Cardiac fibroblast (primary cell): ENCODE measurements at places on chromosomes 16 and 17.
A peak's percentile ranks its signal among the peaks of the same experiment; 100 is the strongest.

DNA sequence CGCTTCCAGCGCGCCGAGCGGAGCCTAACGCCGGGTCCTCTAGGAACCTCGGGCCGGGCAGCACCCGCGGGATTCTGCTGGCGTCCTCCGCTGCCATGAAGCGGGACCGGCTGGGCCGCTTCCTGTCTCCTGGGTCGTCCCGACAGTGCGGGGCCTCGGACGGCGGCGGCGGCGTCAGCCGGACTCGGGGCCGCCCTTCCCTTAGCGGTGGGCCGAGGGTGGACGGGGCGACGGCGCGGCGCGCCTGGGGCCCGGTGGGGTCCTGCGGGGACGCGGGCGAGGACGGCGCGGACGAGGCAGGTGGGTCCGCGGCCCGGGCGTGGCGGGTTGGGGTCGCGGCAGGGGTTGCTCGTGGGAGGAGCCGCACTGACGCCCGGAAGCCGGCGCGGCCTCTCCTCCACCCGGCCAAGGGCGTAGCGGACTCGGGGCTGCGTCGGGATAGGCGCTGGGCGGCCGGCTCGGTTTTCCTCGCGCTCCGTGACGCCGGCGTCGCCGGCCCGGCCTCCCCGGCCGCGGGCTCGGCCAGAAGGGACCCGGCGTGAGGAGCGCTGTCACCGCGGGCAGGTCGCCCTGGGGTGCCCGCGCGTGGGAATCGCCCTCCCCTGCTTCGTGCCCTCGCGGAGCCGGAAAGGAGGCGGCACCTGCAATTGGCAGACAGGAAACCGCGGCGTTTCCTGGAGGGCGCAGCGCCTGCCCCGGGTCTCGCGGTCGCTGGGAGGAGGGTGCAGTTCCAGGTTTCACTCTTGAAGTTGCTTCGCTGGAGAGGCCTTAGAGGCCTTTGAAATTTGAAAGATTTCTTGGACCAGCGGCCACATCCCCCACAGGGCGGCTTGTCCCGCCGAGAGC is 432 bp downstream of the ZNF276 start:
- peak; percentile 76 for DNase-seq

DNA sequence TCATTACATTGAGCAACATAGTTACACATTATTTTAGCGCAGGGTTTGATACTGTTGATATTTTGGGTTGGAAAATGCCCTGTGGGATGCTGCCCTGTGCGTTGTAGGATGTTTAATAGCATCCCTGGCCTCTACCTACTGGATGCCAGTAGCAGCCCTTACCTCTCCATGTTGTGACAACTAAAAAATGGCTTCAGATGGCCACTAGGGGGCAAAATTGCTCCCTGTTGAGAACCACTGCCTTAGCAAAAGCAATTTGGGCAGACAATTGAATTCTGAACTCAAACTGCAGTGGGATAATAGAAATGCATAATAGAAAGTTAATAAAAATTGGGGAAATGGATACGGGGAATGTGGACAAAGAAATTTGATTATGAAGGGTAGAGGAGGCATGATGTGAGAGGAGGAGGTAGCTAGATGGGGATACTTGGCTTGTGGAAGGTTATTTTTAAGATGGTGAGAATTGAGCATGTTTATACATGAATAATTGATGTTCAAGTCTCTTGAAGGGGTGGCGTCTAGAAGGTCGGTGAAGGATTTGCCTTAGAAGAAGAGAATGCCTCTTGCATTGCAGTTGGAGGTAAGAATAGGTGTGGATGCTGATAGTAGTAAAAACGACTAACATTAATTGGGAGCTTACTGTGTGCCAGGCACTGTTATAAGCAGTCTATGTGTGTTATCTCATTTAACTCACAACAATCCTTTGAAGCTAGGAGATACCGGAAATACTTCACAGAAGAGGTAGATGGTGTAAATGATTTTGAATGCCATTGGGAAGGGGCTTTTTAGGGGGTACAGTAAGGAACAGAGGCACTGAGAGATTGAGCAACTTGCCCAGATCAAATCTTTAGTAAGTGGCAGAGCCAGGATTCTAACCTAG is 19.0 kb downstream of the HEATR9 start:
- peak; percentile 90 for DNase-seq

- no peak for DNase-seq
These were observed 11.8 kb downstream of the SLC16A3 start for GRCh38 chr17:82240506-82241182.

DNA sequence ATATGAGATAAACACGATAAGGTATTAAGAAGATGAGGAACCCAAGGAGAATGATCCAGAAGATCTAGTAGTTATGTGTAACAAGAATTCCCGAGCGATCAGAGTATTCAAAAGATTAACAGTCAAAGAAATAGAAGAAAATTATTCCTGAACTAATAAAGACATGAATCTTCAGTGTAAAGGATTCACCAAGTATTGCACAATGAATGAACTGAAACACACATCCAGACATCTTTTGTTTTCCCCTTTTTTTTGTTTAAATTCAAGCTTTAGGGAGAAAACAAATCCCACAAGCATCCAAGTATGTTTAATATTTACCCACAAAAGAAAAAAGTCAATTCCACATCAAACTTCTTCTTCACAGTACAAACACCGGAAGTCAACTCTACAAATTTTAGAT is 23.7 kb upstream of the MYOCD start:
- no peak for DNase-seq

GRCh38 chr17:57819285-57819684 is 30.6 kb downstream of the MRPS23 start:
- no peak for DNase-seq
